ENCODE measurements at places on chromosomes 1 and 21.

DNA sequence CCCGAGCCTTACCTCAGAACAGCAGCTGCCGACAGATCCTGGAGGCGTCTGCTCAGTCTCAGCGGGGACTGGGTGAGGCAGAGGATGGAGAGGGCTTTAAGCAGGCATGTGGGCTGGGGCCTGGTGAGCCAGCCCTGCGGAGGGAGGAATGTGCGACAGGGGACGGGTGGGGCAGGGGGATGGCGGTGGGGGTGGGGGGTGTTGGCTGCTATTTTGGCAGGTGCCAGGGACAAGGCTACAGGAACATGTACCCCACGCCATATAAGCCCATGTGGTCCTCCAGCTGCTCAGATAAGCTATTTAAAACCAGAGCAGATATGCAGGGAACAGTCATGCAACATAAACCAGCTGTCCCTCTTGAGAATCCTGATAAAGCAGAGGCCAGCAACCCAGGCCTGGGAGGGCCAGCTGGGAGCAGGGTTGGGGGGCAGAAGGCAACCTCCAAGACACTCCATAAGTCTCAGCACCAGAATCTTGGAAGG, at the start of gene TNNT2:
TSS of gene TNNT2 (minus strand) at position 70 of the 482 bp plus-strand sequence. CDS start 4,426 bp downstream, outside the sequence.
- DNase-seq = no peak

DNA sequence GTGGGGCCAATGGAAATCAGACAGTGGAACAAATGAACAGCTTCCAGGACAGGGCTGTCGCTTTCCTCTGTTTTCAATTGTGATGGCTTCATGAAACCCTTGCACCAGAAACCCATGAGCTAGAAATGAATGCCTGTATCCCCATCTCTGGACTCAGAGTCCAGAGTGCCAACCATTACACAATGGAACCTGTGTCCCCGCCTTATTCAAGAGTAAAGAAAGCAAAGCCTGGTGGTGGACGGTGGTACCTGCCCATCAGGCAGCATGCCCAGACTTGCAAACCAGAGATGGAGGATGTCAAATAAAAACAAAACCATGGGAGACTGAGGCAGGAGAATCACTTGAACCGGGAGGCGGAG, 4.4 kb upstream of the CAPN2 start:
- no peak for DNase-seq

- no peak for DNase-seq
Observed at GRCh38 chr1:12539320-12539704, 78.7 kb downstream of the DHRS3 start.

- DNase-seq = no peak
Observed at GRCh38 chr1:180020017-180020416, 65.4 kb downstream of the CEP350 start.

DNA sequence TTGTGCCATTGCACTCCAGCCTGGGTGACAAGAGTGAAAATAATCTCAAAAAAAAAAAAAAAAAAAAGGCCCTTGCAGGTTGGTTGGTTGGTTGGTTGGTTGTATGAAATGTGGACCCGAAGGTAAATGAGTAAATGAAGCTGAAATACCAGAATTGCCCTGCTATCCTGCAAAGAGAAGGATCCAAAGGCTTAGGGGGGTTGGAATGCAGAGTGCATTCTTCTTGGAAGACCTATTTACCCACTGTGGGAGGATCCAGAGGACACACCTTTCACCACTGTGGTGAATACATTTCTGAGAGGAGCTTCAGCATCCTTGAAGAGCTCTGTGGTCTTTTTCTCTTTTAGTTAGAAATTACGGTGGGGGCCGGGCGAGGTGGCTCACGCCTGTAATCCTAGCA, 28.7 kb upstream of the EIF4G3 start:
- no peak for DNase-seq

GRCh38 chr1:84480650-84481049, 1.6 kb downstream of the RPF1 start:
- DNase-seq = no peak

DNA sequence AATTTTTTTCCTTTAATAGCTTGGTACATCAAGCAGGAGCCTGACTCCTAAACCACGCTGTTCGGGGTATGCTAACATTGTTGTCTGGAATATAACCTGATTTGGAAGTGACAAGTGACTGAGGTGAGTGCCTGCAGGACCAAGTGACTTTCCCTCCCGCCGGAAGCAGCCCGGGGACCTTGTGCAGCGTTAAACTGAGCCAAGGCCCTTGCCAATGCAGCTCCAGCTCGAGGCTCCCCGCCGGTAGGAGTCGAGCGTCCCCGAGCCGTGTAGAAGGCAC, 716 bp upstream of the MTARC1 start:
- DNase-seq = no peak

- no peak for DNase-seq
Observed at GRCh38 chr1:37656881-37657280, 22.2 kb upstream of the RSPO1 start.

DNA sequence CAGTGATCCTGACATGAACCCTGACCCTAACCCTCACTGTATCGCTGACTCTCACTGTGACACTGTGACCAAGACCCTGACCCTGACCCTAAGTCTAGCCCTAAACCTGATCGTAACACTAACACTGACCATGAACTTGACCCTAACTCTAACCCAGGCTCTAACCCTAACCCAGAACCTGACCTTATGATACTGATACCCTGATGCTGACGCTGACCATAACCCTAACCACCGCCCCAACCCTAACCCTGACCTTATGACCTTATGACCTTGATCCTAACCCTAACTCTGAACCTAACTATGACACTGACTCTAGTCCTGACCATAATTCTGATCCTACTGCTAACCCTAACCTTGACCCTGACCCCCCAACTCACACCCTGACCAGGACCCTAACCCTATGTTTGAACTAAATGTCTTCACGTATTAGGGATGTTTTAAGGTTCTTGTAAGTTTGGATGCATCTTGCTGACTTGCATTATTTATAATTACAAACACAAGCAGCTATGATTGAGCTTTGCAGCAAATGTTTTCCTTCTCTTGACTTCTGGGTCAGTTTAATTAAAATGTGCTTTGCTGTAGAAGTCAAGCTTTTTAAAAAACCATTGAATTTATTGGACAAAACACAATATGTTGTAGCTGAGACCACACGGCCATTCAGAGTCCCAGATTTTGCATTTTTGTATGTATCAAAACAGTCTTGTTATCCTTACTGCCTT, 23.9 kb upstream of the PRSS38 start:
- no peak for DNase-seq

- DNase-seq = no peak
Observed at GRCh38 chr1:72285074-72285425, 2.7 kb upstream of the NEGR1 start.

DNA sequence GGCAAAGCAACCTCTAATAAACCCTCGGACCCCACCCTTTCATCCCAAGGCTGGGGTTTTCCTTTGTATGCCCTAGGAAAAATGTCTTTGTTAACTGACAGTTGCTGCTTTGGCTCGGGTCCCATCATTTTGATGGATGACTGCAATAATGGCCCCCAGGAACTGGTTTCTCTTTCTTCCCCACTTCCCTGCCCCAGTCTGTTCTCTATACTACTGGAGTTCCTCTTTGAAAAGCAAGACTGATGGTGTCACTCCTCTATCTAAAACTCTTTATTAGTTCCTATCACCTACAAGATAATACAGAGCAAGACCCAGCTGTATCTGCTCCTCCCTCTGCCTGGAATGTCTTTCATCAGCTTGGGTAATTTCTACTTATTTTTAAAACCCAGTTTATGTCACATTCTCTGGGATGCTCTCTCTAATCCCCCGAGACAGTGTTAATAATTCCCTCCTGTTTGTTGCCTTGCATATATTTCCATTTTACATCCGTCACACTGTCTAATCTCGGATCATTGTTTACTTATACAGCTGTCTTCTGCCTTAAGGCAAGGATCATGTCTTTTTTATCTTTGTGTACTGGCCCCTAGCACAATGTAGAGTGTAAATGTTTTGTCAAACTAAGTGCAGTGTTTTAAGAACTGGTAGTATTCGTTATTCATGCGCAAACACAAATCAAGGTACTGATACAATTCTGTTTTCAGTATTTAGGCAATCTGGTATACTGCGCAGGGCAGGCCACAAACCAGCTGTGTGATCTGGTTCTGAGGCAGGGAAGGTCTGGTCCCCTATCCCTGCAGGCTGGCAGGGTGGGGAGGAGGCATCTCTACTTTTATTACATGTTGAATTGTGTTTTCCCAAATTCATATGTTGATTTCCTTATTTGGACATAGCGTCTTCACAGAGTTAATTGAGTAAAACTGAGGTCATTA, 16.1 kb downstream of the SLAMF1 start:
- DNase-seq = no peak

DNA sequence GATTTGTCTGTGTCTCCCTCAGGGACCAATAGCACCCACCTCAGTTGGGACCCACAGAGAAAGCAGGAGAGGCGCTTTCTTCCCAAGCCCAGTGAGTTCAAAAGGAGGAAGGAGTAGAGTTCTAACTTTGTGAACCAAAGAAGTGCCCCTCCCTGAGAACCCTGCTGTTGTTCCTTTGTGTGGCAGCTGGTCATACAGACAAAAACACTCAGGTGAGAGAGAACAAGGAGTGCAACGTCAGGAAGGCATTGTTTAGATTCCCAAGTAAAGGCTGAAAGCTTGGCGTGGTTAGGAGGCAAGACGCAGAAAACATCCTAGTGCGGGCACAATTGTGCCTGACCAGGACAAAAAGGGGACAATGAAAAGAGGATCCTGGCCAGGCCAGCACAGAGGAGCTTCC, 654.6 kb downstream of the KIF26B start:
- DNase-seq = no peak

- no peak for DNase-seq
Observed at GRCh38 chr1:75984781-75985180, 52.6 kb upstream of the ASB17 start.

DNA sequence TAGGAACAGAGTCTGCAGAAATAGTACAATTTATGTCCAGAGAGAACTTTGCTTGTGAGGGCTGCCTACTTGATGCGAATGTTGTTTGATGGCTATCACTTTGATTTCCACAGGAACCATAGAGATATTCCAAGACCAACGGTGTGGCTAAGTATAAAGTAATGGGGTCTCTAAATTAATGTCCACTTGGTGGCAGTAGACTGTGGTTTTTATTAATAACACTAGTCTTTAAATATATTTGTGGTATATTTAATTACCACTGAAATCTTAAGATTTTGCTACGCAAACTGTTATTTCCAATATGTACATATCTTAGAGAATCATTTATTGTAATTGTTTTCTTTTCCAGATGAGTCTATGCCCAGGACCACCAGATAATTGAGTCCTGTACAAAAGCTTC, 647.9 kb downstream of the PLA2G4A start:
- no peak for DNase-seq

DNA sequence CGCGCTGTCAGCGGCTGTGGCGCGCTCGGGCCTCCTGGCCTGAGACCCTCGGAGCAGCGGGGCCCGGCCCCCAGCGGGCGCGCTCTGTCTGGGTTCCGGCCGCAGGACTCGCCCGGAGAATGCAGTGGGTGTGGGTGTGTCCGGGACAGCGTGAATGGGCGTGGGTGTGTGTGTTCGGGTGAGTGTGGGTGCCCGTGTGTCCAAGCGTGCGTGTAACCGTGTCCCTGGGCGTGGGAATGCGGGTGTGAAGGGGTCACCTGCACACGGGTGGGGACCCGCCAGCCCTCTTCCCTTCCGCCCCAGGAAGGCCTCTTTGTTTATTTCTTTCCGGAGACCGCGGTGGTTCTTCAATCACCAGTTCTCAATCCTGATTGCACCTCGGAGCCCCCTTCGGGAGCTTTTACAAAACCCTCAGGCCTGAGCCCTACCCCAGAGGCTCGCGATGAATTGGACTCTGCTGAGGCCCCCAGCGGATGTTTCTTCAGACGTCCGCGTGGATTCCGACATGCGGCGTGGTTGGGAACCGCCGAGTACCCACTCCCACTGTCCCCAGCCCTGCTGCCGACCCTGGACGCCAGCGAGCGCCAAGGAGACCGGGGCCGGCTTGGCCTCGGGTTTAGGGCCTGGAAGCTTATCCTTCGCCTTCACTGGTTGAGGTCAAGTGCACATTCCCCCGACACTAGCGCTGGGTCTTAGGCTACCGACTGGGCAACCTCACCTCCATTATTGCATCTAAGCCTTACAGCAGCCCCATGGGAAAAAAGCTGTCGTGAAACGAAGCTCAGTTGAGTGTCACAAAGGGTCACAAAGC, 19.3 kb downstream of the SERTAD4 start:
- DNase-seq = no peak

GRCh38 chr1:19209439-19209989, 552 bp downstream of the UBR4 start:
- DNase-seq = peak; percentile 79

DNA sequence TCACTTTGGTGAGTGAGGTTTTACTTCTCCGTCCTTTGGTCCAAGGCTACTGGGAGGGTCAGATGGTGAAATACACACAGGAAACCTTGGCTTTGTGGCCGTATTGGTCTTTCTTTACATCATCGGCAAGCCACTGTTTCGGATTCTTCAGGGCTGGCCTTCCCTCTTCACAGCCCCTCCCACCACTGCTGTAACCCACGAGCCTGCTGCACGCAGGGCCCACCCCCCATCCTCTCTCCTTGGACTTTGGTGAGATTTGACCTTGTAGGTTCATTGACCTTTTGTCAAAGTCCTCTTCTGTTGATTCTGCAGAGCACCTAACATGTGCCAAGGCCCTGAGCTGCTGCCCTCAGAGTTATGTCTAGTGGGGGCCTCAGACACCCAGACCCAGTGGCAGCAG, 328.6 kb downstream of the CAMTA1 start:
- no peak for DNase-seq

DNA sequence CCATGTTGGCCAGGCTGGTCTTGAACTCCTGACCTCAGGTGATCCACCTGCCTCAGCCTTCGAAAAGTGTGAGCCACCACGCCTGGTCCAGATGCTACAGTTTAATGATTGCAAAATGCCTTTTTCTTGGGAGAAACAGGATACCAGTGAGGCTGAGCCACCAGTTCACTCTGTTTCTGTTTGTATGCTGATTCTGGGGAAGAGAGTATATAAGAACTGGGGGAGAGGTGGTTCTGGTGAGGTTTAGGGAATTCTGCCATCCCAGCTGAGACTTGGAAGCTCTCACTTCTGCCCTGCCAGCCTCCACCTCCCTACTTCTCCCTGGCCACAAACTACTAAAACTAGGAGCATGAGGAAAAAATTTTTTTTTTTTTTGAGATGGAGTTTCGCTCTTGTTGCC, 8.1 kb upstream of the PMF1 start:
- DNase-seq = no peak

GRCh38 chr1:206143537-206144172, 26.5 kb upstream of the AVPR1B start:
- DNase-seq = no peak

DNA sequence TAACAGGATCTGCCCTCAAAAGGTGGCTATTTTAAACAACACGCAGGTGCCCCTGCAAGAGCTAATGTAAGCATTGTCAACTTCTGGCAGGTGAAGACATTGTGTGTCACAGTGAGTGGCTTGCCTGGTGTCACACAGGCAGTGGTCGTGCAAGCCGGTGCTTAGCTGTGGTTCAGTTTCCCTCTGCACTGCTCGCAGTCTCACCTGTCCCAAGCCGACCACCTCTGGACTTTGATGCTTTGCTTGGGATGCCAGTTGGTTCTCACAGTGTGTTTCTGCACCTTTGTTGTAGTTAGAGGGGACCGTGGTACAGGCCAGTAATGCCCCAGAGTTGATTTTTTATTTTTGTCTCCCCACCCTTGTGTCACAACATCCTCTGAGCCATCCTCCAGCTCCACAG, 85.2 kb downstream of the UCK2 start:
- DNase-seq = no peak

All from activated naive CD8-positive, alpha-beta T cell treated with anti-CD3 and anti-CD28 coated beads, Interleukin-2, amount 50 U/mL, for 24 hours (primary cell).